NCI-H187 treated with DMSO at 0.1 percent for 48 hours (cell line): ENCODE measurements at places on chromosomes 12 and 14.

GRCh38 chr14:57729208-57730187 lies 136.4 kb downstream of the SLC35F4 start:
- DNase-seq, result no peak

DNA sequence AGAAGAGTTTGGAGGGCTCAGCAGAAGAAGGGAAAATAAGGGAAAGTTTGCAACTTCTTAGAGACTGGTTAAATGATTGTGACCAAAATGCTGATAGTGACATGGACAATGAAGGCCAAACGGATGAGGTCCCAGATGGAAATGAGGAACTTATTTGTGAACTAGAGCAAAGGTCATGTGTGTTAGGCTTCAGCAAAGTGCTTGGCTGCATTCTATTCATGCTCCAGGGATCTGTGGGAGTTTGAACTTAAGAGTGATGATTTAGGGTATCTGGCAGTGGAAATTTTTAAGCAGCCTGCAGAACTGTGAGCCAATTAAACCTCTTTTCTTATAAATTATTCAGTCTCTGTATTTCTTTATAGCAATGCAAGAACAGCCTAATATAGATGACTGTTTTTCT lies 88.9 kb upstream of the ARHGAP5 start:
- no peak for DNase-seq

- DNase-seq, result no peak
Observed at GRCh38 chr12:107580750-107581618, 104.6 kb upstream of the PWP1 start.

GRCh38 chr12:133226690-133227089 lies 9.0 kb downstream of the ANHX start:
- no peak for DNase-seq

DNA sequence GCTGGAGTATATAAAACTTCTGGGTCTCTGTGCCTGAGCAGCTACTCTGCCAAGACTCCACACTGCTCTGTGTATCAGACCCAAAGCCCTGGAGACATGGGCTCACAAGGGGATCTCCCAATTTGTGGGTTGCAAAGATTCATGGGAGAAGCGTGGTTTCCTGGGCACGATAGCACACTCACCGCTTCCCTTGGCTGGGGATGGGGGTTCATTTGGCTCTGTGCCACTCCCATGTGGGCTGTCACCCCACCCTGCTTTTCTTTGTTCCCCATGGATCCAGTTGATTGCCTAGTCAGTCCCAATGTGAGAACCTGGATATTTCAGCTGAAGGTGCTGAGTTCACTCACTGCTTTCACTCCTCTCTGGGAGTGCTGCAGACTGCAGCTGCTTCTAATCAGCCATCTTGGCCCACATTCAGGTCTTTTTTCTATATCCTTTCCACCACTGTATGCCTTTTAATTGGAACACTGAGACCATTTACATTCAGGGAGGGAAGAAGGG lies 40.0 kb upstream of the PCNX4 start:
- no peak for DNase-seq

DNA sequence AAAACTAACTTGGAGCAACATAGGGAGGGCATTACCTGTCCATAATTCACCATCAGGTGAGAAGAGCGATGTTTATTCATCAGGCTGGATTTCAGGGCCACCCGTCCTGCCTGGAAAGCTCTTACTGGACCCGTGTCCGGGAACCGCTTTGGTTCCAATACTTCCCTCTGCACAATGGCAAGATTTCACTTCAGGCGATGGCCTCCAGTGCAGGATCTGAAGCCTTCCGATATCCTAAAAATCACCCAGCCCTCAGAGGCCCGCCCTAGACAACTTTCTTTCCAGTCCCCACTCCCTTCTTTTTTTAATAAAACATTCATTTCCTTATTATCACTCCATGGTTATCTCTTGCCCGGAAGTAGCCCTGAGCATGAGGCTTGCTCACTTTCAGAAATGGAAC lies 92.5 kb downstream of the BCL11B start:
- no peak for DNase-seq

GRCh38 chr12:3205742-3206519 lies 128.8 kb downstream of the TSPAN9 start:
- DNase-seq, result no peak

DNA sequence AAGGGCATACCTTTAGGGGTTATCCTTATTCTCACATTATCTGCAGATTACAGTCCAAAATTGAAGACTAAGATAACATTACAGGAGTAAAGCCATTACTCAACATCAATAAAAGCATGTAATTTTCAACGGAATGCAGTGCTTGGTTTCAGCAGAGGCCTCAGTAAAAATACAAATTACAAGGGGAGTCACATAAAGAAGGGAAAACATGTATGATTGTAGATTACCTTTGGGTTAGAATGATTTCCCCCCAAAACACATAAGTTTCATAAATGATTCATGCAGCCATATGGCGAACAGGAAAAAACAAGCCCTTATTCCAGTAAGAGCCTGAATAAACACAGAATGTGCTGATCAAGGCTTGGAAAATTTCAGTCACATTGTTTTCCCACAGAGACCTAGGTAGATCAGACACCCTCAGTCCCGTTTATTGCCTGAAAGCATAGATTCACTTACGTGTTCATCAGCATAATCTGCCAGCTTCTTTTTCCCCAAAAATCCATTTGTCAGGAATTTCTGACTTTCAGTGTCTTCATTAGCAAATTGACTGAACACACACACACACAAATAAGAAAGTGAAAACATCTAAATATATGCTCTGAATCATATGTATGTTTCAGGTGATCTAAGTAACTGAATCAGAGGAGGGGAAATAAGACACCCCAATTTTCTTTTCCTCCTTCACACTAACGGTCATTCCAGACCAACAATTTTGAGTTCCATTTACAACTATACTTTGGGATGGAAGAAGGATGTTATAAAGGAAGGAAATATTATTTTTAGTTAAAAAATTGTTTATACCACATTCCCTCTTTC lies 37.5 kb downstream of the SLC38A4 start:
- DNase-seq, result no peak

GRCh38 chr14:103628221-103628683 lies 759 bp upstream of the KLC1 start:
- no peak for DNase-seq

- no peak for DNase-seq
Observed at GRCh38 chr12:65938807-65939206, 114.5 kb downstream of the HMGA2 start.

DNA sequence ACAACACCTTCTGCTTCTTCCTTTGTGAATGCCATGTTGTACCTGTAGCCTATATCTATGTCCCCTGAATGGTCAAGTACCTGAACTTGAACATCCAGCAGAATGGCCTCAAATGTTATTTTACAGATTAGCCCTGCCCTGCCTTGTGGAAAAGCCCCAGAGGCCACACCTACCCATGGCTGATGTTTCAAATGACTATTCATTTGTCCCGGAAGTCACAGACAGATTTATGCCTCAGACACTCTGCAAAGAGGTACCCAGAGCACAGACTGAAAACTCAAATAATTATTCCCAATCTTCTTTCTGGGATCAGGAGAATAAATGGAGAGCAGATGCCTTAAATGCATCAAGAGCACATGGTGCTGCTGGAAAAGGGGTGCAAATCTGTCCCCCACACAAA lies 13.0 kb upstream of the DPF3 start:
- no peak for DNase-seq

GRCh38 chr12:46839232-46839631 lies 13.4 kb upstream of the SLC38A4 start:
- DNase-seq, result no peak

DNA sequence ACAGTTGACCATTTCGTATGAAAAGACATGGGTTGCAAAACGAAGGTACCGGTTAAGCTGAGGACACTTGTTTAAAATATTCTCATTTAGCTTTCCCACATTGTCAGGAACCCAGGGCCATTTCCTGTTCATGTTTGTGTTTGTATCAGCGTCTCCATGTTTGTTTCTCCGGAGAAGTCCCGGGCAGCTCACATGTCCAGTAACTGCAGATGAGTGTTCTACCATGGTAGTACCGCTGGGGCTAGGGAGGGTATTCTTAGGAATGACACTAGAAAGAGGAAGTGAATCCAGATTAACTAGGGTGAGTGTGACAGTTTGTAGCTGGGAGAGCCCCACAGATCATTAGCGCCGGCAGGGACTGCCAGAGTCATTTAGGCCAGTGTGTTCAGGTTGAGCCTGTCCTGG lies 50.0 kb upstream of the EVL start:
- DNase-seq, result no peak

- DNase-seq, result no peak
Observed at GRCh38 chr12:100504804-100505203, 31.1 kb downstream of the NR1H4 start.

GRCh38 chr12:26113181-26113654 lies 11.6 kb downstream of the BHLHE41 start:
- no peak for DNase-seq

- no peak for DNase-seq
Observed at GRCh38 chr12:87259391-87259790, 769.8 kb downstream of the C12orf50 start.

- DNase-seq, result no peak
Observed at GRCh38 chr14:56774503-56774902, 35.8 kb downstream of the OTX2 start.

GRCh38 chr14:31937730-31938346 lies 139.3 kb upstream of the ARHGAP5 start:
- DNase-seq, result no peak

- no peak for DNase-seq
Observed at GRCh38 chr14:50744231-50744630, 76.1 kb upstream of the SAV1 start.

GRCh38 chr14:35858521-35859209 lies 32.5 kb downstream of the BRMS1L start:
- no peak for DNase-seq

- no peak for DNase-seq
Observed at GRCh38 chr12:62720661-62721330, 214.2 kb downstream of the PPM1H start.

- no peak for DNase-seq
Observed at GRCh38 chr14:75711796-75712211, 50.8 kb downstream of the TTLL5 start.

DNA sequence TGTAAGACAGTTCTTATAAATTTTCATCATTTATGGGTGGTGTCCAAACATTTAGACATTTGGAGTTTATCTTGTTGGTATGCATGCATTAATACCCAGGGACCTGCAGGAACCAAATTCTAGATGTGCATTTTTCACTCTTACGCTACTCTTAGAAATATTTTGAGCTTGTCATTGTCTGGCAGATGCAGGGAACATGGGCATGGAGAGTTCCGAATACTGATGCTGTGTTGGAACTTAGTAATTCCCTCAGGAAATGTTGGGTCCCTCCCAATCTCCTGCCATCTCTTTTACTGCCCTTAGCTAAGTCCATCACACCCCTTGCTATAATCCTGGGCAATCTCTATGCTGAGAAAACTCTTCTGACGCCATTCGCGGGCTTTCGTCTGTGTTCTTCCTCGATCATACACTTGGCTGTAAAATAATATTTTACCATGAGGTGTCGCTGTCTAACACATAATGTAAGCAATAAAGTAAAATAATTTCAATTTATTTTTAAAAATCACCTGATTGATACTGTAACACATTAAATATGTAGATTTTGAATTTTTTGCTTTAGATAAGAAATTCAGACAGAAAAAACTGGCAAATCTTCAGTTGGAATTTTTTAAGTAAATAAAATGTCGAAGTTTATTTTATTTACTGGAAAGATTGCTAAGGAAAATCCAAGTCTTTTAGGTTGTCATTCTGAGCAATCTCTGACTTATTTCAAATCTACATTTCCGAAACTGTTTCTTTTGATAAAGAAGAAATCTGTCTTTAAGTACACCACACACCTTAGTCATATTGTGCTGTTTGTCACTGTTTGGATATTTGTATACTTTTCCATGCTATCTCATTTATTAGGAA lies 304.1 kb upstream of the SSTR1 start:
- no peak for DNase-seq

DNA sequence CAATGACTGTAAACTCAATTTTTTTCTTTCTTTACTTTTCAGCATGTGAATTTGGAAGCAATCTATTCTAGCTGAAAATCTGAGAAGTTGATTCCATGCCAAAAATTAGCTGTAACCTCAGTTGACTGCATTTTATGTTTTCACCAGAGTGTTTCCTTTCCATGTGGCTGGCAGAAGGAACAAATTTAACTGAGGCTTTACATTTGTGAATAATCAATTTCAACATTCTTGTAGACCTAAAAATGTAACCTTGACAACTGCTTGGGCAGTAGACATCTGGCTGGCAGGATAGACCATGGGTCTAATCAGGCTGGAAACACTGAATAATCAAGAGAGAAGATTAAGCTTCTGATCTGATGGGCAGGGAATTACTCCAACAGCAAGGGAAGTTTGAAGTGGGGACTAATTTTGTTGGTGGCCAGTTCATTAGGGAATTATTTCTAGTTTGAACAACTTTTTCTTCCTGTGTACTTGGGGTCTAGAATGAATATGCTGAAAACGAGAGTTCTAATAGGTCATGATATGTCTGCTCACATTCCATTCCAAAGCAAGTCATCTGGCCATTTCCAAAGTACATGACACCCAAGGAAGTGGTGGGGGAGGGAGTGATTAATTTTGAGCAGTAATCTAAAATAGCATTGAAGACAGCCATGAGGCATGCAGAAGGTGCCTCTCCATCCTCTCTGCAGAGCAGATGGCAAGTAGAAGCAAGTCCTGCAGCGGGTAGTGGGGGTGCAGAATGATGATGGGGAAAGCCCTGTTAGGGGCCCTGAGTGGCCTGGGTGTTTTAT lies 68.2 kb downstream of the ATP23 start:
- DNase-seq, result no peak

DNA sequence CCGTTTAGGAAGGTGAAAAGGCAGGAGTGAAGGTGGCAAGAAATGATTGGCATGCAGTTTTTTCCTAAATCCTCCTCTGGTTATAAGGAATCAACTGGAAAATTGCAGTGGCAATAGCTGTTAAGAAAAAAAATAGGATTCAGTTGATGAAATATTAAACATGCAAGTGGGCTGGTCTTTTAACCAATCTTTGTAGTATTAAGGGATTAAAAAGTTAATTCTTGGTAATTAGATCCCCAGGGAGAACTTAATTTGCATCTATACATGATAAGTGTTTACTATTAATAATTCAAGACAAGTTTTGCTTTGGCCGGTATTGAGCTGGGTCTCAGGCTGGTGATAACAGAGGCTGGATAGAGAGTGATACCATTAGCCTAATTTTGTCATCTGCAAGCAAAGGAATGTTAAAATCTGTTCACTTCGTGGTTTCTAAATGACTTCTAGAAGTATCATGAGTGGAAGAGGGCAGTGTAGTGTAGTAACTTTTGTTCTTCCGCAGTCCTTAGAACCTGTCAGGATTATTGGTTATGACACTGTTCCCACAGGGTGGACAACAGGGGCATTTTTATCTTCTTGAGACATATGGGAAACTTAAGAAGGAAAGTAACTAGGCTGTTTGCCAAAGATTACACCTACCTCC lies 118.5 kb downstream of the PRKCH start:
- DNase-seq, result no peak

DNA sequence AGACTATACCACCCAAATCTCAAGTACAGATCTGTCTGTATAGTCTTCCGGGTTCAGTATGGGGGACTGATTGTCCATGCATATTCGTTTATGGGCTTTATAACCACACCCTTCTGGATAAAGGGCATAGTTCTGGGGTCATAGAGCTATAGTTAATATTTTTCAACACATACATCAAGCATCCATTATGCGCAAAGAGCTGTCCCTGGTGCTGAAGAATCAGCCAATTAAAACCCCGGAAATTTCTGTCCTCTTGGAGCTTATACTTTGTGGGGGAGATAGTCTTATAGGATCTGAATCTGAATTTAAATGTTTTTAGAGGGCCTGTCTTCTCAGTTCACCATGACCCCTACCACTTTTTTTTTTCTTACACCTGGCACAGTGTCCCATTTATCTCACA lies 256.7 kb downstream of the SUDS3 start:
- DNase-seq, result no peak

GRCh38 chr14:83140756-83141155 lies 1607.1 kb upstream of the SEL1L start:
- no peak for DNase-seq

- DNase-seq, result no peak
Observed at GRCh38 chr14:72906316-72906715, 12.4 kb upstream of the DPF3 start.
